Left forelimb (tissue), 1 donor: ENCODE measurements at places on chromosomes 7 and 10.
A peak's percentile ranks its signal among the peaks of the same experiment; 100 is the strongest.

DNA sequence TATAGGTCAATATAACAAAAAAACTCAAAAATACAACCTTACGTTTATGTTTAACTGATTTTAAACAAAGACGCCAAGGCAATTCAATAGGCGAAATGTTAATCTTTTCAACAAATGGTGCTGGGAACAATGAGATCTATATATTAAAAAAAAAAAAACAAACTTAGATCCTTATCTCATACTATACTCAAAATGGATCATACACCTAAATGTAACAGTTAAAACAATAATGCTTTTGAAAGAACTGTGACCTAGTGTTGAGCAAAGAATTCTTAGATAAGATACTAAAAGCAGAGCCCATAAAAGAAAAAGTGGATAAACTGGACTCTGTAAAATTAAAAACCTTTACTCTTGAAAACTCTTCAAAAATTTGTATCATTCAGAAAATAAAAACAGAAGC lies 8.6 kb downstream of the TMEM168 start:
- no peak for DNase-seq

- DNase-seq, result no peak
Measured at GRCh38 chr10:10991144-10991543, 26.5 kb upstream of the CELF2 start.

GRCh38 chr7:29810813-29811482 lies 4.6 kb downstream of the WIPF3 start:
- no peak for DNase-seq

GRCh38 chr10:131561897-131562296 lies 250.4 kb upstream of the TCERG1L start:
- peak; percentile 34 for DNase-seq

DNA sequence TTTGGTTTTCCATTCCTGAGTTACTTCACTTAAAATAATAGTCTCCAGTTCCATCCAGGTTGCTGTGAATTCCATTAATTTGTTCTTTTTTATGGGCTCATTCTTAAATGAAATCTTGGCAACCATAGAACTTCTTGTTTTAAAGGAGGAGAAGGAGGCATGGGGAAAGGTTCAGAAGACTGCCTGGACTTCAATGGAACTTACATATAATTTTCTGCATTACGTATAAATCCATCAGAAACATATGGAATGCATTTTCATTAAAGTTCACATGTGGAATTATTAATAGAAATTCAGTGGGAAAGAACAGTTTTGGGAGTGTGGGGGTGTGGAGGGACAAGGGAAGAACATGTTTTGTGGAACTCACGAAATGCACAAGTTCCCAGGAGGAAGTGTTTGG lies 176.6 kb upstream of the PRKCQ start:
- DNase-seq, result no peak

GRCh38 chr10:94963901-94964300 lies 25.4 kb downstream of the CYP2C9 start:
- DNase-seq, result no peak

GRCh38 chr7:82567356-82567755 lies 123.8 kb upstream of the CACNA2D1 start:
- no peak for DNase-seq

DNA sequence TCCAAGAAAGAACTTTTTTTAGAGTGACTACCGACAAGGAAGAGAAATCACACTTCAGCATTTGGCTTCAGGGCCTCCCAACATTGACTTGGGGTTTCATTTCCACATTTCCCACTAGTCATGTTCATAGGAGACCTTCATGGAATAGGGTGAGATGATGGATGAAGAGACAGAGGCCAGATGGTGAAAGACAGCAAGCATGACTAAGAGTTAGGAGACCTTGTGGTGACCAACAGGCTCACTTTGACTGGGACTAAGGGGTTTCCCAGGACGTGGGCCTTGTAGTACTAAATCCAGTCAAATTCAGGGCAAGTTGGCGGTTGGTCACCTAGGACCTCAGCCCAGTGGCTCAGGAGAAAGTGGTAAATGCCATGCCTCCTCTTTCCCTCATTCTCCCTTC lies 3.0 kb upstream of the GIMAP5 start:
- DNase-seq, result no peak
